Ecto neural progenitor cell (in vitro differentiated cells): ENCODE measurements at places on chromosomes 16 and 17.
A peak's percentile ranks its signal among the peaks of the same experiment; 100 is the strongest.

DNA sequence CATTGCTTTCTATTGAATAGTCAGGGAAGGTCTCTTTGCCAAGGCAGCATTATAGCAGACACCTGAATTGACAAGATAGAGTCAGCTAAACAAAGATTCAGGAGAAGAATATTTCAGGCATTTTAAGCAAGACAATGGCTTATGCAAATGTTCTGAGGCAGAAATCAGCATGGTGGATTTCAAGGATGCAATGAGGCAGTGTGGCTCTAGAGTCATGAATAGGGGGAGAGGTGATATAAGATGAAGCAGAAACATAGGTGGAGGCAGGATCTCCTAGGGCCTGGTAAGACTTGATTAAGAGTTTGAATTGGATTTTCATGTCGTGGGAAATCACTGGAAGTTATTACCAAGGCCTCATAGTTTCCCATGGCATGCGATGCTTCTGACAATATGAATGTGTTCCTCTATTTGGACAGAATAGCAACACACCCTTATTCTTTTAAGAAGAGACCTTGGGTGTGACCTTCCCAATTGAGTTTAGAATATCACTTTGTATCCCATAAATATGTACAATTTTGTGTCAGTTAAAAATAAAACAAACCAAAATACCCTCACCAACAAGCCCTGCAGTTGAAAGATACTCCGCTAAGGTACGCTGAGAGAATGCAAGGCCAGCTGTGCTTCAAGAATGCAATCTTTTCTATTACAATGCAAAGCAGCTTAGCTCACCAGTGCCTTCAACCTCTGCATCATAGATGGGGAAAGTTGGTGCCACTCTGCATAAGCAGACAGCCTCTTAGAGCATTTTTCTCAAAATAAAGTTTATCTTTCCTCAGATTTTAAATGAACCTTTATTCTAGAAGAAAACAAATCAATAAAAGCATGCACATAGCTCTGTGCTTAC lies 139.6 kb upstream of the SALL1 start:
- DNase-seq, result no peak

DNA sequence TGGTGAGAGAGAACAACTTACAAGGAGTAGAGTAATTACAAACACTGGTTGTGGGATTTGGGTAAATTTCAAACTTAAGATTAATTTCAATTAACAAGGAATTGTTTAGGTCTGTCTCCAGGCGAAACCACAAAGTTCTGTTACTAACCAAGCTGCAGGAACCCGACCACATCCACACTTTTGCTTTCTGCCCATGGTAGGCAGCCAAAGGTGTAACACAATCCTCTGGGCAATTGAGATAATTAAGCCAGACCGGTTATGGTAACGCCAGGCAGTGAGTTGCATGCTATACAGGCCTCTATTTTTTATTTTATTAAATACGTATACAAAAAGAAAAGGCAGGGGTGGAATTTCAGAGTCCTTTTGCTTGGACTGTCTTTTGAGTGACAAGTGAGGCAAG lies 12.0 kb downstream of the KCNJ2 start:
- DNase-seq, result no peak

- no peak for DNase-seq
Observed at GRCh38 chr17:63153488-63153887, 187.5 kb downstream of the TANC2 start.

GRCh38 chr17:72176516-72176851 lies 55.7 kb downstream of the SOX9 start:
- no peak for DNase-seq

DNA sequence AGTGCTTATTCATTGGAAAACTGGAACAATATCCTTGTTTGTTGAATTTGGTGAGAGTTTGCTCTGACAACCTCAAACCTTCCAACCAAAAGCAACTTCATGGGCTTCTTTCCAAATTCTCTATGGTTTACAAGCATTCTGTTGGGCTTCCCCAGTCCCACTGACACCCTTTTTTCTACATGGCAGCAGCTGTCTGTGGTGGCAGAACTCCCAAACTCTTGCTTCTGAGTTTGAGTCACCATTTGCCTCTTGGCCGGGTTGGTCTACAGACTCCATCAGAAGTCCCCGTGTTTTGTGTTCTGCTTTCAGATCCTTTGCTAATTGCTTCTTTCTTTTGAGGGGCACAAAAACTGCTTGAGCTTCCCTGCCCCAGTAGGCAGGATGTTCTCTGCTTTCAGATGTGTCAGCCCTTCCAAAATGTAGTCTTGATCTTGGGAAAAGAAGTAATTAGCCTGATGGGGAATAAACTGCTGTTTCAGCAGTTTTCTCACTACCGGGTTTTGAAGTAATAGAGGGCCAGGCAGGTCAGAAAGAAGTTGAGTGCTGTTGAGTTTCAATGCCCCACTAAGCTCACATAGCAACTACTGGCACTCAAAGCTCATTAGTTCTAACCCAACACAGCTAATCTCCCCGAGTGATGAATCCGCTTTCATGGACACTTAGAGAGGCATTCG lies 80.7 kb downstream of the HS3ST3A1 start:
- DNase-seq, result no peak

DNA sequence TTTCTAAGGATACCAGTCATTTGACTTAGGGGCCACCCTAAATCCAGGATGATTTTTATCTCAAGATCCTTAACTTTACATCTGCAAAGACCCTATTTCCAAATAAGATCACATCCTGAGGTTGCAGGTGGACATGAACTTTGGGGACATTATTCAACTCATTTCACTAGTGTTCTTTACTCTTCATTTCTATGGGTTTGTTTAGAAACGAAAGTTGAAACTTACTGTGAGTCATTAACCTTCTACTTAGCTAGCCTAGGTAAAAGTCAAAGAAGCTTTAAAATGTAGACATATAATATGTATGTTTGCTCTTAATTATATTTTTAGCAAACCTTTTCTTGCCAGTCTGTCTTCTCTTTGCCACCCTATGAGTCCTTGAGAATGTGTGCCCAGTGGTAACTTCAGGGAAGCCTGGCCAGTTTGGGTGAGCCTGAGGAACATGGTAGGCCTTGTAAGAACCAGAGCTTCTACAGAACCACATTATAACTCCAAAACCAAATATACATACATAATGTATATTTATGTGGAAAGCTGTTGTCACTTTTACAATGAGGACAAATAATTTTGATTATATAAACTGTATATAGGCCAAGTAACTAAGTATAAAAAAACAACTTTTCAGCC lies 38.4 kb downstream of the BPTF start:
- no peak for DNase-seq

DNA sequence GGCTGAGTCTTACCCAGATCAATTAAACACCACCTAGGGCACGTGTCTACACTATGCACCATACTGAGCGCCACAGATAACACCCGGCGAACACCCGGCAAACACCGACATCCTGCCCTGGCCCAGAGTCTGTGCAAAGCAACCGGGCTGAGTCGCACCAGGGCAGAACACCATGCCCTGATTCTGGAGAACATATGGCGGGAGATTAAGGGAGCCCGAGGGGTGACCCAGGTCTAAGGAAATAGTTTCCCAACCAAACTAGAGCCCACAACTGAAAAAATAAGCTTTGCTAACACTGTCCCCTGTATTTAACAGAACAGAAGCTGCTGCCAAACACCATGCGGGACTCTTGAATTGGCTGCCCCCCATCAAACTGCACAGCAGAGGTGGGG lies 22.1 kb downstream of the MYO18A start:
- DNase-seq, result no peak

DNA sequence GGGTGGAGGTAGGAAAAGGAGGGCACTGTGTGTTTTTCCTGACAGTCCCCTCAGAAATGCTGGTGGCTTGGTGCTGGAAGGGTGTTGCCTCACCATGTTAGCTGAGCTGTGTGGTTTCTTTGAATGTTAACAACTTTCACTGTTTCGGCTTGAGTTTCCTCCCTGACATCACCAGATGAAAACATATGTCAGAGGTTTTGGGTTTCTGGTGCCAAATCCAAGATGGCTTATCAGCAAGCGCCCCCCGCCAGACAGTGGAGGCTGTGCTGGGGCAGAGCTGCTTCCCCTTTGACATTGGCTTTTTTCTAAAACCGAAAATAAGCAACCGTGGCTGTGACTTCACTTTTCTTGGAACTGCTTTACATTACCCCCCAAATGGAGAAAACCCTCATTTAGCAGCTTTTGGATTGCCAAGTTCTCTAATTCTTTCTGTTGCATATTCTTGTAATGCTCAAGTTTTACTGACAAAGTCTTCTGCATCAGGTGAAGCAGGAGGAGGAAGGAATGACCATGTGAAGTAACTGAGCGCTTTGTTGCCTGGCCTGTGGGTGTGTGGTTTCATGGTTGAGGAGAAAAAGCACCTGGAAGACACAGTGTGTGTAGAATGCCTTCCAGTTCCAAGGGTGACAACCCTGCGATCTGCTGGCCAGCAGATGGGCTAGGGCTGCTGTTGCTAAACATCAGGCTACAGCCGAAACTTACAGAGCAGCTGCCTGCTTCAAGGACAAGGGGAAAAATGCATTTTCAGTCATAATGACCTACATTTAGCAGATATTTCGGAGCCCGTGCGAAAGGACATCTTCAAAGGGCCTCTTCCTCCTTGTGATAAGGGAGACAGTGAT lies 9.7 kb downstream of the RMI2 start:
- DNase-seq, result no peak

DNA sequence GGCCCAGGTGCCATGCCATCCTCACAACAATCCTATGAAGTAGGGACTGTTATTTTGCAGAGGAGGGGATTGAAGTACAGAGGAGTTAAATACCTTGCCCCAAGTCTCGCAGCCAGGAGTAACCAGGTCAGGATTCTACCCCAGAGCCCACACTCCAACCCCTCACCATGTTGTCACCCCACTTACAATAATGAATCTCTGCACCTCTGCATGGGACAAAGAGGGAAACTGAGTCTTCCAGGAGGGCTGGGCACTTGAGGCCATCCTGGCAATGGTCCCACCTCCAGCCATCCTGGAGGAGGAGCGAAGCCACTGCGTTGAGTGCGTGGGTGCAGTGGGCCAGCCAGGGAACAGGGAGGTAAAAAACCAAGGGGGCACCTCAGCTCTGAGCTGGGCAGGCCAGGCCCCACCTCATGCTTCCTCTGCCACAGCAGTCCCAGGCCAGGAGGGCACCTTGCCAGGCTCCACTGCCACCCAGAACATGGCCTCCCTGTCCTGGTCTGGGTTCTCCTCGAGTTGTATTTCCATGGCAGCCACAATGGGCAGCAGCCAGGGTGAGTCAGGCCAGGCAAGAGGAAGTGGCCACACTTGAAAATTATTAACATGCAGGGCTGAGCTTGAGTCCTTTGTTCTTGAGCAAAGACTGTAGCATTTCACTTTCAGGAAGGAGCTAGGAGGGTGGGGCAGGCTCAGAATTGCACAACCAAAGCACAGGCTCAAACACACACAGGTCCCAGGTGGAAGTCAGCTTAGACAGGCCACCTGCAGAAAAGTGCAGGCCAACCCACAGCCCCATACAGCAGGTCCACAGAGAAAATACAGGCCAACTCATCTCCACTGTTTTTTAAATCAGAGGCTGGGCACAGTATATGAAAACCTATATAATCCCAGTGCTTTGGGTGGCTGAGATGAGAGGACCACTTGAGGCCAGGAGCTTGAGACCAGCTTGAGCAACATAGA lies 52.1 kb downstream of the CUEDC1 start:
- no peak for DNase-seq

GRCh38 chr17:58402679-58403078 lies 14.7 kb downstream of the RNF43 start:
- DNase-seq, result no peak

DNA sequence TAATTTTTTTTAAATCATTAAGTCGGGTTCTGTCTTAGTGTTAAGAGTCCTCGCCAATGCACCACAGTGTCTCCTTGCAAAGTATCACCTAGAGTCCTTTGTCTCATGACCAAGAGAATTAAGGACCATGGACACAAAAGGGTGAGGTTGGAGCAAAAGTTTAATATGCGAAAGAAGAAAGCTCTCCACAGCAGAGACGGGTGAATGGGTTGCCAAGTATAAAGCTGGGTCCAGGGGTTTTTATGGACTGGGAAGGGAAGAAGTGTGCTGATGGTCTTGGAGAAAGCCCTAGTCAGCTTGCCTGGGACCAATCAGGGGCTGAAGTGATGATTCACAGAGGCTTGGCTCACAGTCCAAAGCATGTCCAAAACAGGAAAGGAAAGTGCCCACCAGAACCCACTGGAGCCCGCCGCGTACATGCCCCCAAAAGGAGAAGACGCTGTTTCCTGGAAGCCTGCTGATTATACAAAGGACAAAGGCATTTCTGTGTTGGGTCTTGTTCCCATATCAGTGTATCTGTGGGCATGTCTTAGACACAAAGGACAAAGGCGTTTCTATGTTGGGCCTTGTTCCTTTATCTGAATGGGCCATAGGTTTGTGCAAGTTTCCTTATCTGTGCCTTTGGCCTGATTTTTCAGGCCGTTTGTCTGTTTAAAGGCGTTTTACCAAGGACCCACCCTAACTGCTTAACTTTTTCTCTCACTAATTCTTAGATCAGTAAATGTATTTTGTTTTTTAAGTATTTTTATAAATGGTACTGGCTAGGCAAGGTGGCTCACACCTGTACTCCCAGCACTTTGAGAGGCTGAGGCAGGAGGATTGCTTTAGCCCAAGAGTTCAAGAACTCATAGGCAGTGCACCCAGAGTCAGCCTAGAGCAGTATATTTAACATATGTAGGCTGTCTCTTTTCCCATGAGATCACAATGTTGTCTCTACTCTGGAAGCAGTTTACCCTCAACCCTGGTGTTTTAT lies 28.7 kb upstream of the ATF7IP2 start:
- DNase-seq, result no peak

DNA sequence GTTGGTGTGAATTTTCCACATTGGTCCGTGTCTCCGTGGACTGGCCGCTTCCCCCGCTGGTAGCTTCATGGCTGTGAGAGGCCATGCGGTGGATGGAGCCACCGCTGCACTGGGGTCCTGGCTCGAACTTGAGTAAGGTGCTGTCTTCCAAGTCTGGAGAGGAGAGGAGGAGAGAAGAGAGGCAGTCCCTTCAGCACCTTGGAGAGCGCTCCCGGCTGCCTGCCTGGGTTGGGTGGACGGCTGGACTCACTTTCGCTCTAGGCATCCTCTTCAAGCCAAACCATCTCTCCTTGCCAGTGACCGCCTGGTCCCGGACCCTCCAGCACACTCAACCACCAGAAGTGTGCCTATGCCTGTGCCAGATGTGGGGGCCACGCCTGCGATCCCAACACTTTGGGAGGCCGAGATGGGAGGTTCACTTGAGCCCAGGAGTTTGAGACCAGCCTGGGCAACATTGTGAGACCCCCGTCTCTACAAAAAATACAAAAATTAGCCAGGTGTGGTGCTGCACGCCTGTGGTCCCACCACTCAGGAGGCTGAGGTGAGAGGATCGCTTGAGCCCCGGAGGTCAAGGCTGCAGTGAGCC lies 6.2 kb downstream of the JPH3 start:
- DNase-seq, result peak; percentile 84

DNA sequence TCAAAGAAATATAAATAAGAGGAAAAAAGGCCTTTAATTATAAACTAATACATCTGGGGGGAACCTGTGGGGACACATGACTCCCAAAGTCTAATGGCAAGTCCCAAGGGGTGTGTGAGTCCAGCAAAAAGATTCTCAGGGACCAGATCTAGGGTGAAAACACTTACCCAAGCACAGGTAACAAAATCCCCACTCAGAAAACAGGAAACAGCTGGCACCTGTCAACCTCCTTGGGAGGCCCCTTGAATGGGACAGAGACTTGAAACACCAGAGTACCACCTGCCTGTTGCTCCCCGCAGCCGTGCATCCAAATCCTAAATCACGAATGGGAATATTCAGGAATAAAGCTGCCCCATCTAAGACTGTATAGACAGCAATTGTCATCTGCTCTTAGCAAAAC lies 461.2 kb upstream of the CDH5 start:
- no peak for DNase-seq

GRCh38 chr16:57672416-57672815 lies 4.3 kb downstream of the ADGRG3 start:
- no peak for DNase-seq
